ENCODE measurements at places on chromosomes 16 and 17.

- DNase-seq, result no peak
Measured at GRCh38 chr16:11250786-11251524, 5.0 kb downstream of the SOCS1 start.

DNA sequence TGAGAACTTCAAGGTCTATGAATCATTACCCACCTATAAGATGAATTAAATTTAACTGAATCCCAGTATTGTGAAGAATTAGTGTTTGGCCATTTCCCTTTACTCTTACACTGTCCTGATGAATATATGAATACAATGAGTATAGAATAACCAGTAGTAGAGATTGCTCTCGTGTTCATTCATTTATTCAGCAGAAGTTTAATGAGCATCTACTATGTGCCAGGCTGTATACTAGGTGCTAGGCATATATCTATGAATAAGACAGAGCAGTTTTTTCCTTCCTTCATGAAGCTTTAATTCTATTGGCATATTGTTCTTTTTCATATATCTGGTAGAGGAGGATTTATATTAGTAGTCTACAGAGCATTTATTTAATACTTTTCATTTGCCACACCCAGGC is 6.0 kb downstream of the GOSR1 start:
- DNase-seq, result no peak

GRCh38 chr17:1787301-1787902 is 25.5 kb downstream of the SERPINF1 start:
- DNase-seq, result peak; percentile 38

GRCh38 chr17:80577876-80578570 is 33.4 kb downstream of the RPTOR start:
- DNase-seq, result no peak

- no peak for DNase-seq
Measured at GRCh38 chr16:66523861-66524354, 26.0 kb downstream of the TK2 start.

DNA sequence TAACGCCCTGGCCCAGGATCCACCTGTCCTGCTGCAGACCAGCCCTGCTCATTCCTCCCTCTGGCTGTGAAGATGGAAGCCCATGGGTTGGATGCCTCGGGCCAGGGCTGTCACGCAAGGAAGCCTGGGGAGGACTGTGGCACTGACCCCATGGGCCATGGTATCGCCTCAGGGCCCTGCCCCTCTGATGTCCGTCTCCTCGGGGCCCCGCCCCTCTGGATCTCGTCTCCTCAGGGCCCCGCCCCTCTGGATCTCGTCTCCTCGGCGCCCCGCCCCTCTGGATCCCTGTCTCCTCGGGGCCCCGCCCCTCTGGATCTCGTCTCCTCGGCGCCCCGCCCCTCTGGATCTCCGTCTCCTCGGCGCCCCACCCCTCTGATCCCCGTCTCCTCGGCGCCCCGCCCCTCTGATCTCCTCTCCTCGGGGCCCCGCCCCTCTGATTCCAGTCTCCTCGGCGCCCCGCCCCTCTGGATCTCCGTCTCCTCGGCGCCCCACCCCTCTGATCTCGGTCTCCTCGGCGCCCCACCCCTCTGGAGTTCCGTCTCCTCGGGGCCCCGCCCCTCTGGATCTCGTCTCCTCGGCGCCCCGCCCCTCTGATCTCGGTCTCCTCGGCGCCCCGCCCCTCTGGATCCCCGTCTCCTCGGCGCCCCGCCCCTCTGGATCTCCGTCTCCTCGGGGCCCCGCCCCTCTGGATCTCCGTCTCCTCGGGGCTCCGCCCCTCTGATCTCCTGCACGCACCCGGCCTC is 24.0 kb downstream of the METRNL start:
- DNase-seq, result peak; percentile 88

DNA sequence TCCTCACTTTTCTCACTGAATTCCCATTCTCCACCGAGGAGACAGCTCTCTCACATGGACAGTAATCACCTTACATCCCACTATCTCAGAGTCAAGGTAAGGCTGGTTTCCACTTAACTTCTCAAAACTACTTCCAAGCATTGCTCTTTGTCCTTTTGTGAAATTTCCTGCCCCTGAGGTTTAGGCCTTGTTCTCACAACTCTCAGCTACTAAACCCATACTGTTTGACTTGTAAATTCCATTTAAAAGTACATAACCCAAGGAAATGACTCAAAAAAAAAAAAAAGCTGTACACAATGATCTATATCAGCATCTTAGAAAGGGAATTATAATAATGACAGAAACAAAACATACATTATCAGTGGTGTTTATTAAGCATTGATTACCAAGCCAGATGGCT is 8.8 kb downstream of the CDC27 start:
- no peak for DNase-seq

DNA sequence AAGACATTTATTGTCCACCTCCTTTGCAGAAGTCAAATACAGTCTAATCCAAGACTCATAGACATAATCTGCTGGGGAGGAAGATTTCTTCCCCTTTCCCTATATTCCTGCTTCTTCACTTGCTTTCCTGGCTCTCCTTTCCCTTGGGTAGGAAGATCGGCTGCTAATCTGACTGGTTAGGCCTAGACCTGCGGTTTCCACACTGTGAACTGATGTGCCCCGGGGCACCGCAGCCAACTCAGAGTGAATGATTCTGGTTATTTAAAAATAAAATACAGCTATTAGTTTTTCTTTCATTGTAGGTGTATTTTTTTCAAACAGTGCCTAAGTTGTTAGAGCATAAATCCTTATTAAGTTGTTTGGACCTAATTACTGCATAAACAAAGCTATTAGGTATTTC is 78.9 kb downstream of the DNAH3 start:
- no peak for DNase-seq

- DNase-seq, result no peak
Measured at GRCh38 chr17:44960691-44961090, 7.4 kb downstream of the C1QL1 start.

DNA sequence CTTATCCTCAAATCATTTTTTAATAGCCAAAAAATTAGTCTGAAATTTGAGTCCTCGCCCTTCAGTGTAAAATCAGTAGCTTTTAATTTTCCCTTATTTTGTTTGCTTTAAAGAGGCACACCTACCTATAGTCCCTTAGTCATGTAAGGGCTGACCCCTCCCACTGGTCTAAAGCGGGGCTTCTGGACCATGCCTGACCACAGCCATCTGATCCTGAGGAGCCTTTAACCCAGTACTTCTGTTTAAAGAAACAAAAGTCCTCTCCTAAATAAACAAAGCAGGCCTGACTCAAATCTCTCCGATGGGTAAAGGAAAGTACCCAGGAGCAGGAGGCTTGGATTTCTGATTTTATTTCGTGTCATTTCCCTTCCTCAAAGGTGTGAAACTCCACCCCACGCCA is 92.0 kb upstream of the CCL2 start:
- no peak for DNase-seq

GRCh38 chr16:48950184-48950583 is 331.5 kb downstream of the CBLN1 start:
- DNase-seq, result no peak

- DNase-seq, result no peak
Measured at GRCh38 chr17:42026857-42027589, 7.1 kb downstream of the NKIRAS2 start.

GRCh38 chr17:10458701-10459100 is 10.7 kb downstream of the MYH4 start:
- DNase-seq, result no peak

GRCh38 chr17:28412099-28412498 is 6.1 kb upstream of the SLC46A1 start:
- no peak for DNase-seq

- DNase-seq, result no peak
Measured at GRCh38 chr16:22727285-22728166, 86.4 kb upstream of the HS3ST2 start.

DNA sequence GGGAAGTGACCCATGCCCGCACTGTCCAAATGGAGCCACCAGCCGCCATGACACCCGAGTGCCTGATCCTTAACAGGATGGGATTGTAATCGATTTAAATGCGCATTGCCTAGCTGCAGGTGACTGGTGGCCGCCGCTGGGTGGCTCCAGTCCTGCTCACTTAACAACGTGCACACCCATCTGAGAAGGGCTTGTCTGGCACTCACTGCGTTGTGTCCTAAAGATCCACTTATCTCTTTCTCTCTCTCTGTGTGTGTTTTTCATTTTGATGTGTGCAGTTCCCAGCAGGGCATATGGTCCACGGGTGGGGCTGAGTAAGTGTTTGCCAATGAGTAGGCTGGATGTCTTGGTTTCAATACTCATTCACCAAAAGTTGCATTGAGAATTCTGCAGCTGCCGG is 80.6 kb downstream of the IRF8 start:
- no peak for DNase-seq

DNA sequence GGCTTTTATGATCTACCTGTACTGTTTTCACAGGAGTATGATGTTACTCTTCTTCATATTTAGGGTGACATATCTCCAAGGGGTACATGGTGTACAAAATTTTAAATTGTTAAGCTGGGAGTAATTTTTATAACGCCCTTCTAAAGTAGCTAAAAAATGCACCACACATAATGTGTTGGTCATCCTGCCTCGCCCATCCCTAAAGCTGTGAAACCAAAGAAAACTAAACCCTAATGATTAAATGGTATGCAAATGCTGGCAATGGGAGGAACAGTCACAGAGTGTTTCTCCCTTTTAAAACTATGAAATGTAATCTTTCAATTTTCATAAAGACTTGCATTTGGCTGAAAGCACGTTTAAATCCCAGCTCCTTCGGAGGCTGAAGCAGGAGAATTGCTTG is 2.0 kb upstream of the KRT24 start:
- DNase-seq, result no peak

- DNase-seq, result no peak
Measured at GRCh38 chr17:38657824-38658740, 16.7 kb downstream of the EPOP start.

- no peak for DNase-seq
Measured at GRCh38 chr16:19314718-19315425, 29.3 kb downstream of the CLEC19A start.

DNA sequence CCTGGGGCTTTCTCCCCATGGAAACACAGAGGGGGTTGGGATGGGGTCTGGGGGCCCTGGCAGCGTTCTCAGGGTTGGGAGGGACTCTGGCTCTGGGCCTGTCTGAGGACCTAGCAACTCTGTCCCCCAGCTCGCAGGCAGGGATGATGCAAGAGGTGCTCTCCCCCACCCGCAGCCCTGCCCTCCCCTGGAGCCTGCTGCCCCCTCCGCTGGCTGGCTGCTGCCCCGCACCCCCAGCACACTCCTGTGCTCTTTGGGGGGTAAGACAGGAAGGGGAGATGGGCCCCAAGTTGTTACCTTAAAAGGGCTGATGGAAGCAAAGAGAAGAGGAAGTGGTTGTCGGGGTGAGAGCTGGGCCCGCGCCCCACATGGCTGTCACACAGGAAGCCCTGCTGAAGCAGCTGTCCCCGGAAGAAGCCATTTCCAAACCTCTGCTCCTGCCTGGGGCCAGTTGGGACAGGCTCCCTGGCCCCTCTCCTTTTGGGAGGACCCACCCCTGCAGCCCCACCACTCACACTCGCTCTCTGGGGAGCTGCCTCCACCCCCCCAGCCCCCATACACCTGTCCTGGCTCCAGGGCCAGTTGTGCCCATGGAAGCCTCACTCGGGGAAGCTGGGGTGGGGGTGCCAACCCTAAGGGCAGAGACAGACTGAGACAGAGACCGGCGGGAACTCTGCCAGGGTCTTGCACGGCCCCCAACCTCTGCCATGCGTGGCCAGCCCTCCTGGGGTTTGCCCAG is 2.5 kb downstream of the CORO1A start:
- DNase-seq, result no peak

- no peak for DNase-seq
Measured at GRCh38 chr16:86157616-86158247, 258.8 kb downstream of the IRF8 start.

DNA sequence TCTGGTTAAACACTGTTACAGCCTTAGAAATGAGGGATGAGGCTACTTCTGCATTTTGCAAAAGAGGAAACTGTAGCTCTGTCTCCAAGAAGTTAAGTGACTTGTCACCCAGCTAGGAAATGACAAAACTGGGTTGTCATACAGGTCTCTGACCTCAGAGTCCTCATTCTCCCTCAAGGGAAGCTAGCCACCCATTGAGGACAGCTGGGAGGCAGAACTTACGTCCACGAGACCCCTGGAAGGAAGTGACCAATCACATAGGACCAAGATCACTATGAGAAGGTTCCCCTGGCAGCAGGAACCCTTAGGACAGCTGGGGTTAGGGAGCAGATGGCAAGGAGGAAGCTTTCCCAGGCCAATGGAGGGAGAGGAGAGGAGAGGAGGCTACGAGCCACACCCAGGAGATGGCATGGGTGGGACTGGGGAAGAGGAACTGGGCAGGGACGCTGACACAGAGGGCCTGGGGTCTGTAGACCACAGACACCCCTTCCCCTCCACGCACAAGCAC is 11.2 kb downstream of the METTL22 start:
- DNase-seq, result no peak

GRCh38 chr17:62725791-62726249 is 82.3 kb downstream of the MARCHF10 start:
- DNase-seq, result no peak

DNA sequence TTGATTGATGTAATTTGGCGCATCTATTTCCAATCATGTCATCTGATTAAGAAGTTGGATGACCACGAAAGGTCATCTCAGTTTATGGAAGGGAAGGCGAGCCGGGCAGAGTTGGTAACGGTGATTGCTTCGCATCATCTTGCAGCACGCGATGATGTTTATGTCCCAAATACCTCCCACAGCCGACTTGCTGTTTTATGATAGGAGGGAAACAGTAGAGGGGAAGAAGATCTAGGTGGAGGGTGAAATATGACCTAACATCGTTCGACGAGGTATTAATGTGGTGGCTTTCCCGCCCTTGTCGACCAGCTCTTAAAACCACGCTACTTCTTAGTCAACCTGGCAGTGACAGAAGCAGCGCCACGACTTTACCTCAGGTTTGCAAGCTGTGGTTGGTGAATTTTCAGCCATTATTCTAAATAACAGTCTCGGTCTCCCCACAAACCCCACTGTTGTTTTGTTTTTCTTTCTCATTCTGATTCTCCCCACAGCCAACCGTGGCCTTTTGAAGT is 805 bp upstream of the TANC2 start:
- DNase-seq, result no peak
